ENCODE measurements at places on chromosomes 1 and 21.

DNA sequence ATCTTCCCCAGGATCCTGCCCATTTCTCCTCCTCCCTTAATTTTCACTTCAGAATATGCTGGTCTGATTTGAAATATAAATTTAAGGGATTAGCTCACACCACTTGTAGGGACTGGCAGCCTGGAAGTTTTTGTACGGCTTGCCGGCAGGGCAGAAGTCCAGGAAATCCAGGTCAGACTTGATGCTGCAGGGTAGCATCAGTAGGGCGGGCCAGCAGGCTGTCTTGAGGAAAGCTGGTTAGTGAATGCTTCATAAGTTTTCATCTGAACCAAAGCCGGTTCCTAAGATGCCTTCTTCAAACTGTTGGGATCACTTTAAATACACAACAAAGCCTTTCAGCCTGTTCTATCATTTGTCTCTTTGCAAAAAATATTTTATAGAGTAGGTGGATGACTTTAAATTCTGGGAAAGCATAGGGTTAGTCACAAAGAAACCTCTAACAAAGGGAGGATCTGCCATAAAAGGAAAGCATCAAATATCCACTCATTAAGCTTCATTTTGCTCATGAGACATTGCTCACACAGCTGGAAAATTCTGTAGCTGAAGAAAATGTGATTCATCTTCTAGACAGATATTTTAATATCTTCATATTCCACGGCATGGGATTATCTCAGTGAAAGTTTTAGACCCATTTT lies 90.7 kb upstream of the GFI1 start:
- no peak for DNase-seq

GRCh38 chr1:44077421-44077820 lies 41.2 kb upstream of the KLF17 start:
- no peak for DNase-seq

- no peak for DNase-seq
Measured at GRCh38 chr1:224785040-224785328, 144.5 kb upstream of the DNAH14 start.

DNA sequence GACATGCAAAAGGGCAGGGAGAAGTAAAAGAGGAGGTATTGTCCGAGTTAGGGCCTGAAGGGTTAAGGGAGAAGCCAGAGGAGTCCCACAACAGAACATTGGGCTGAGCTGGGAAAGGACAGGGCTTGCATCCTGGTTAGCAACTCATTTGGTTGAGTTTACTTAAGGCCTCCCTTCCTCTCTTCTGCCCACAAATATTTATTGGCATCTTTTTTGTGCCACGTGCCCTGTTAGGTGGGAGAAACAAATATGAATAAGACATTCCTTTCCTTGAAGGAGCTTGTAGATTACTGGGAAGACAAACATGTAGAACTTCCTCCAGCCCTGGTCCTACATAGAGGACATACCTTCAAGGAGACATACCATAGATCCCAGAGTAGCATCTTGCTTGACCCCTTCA lies 53.0 kb upstream of the PRELP start:
- DNase-seq: no peak

DNA sequence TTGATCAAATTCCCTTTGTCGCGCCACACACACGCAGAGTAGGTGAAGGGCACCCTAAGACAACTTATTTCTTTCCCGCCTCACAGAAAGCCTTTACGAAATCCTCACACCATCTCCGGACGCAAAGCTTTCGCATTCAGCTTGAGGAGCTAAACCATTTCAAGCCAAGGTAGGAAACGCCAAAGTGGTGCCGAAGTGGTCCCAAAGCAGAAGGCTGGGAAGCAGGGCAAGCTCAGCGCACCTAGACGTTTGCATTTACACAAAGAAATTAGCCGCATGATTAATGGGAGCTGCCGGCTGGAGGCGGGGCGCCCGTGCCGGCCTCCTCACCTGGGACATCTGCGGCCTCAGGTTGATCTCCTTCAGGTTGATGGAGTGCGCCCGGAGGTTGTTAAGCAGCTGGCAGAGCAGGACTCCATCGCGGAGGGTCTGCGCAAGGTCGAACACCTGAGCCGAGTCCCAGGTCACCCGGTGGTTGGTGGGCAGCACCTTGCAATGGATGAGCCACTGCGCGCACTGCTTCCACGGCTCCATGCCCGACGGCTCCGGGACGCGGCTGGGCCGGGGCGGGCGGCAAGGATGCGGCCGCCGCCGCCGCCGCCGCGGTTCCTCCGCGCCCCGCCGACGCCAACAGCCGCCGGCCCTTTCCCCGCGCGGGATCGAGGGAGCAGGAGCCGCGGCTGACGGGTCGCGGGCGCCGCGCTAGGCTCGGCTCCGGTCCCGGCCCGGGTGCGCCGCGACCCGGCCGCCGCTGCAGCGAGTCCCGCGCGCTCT lies 457 bp downstream of the VAV3 start:
- DNase-seq: peak; percentile 75

DNA sequence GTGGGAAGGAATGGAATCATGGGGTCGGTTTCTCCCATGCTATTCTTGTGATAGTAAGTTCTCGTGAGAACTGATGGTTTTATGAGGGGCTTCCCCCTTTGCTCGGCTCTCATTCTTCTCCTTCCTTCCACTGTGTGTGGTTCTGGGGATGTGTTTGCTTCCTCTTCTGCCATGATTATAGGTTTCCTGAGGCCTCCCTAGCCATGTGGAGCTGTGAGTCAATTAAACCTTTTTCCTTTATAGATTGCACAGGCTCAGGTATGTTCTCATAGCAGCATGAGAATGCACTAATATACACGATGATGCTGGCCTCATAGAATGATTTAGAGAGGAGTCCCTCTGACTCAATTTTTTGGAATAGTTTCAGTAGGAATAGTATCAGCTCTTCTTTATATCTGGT lies 195.4 kb upstream of the IVNS1ABP start:
- no peak for DNase-seq

- DNase-seq: no peak
Measured at GRCh38 chr1:160795951-160796383, at the start of gene LY9. TSS of gene LY9 (plus strand) at chr1:160796174. CDS start at chr1:160796188, 14 bp downstream.

GRCh38 chr21:33110340-33110715 lies 40.4 kb downstream of the OLIG1 start:
- DNase-seq: peak; percentile 31

- DNase-seq: no peak
Measured at GRCh38 chr1:63966016-63966415, 192.2 kb downstream of the ROR1 start.
